ENCODE measurements at places on chromosomes 6 and 20.

DNA sequence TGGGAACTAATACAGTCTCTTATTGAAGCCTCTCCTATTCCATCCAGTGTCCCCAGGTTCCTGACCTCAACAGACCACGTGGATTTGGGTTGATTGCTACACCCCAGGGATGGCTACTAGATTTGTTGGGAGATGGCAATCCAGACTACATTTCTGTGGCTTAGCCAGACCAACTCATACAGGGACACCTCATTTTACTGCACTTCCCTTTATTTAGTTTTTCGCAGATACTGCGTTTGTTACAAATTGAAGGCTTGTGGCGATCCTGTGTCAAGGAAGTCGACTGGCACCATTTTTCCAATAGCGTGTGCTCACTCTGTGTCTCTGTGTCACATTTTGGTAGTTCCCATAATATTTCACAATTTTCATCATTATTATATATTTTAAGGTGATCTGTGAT, 10.3 kb upstream of the MTRF1L start:
- DNase-seq, result no peak

- no peak for DNase-seq
Observed at GRCh38 chr6:1820165-1820564, 210.4 kb downstream of the FOXC1 start.

- DNase-seq, result no peak
Observed at GRCh38 chr20:10319855-10320254, 101.2 kb downstream of the SNAP25 start.

GRCh38 chr6:168274037-168274952, 45.3 kb downstream of the DACT2 start:
- DNase-seq, result no peak

DNA sequence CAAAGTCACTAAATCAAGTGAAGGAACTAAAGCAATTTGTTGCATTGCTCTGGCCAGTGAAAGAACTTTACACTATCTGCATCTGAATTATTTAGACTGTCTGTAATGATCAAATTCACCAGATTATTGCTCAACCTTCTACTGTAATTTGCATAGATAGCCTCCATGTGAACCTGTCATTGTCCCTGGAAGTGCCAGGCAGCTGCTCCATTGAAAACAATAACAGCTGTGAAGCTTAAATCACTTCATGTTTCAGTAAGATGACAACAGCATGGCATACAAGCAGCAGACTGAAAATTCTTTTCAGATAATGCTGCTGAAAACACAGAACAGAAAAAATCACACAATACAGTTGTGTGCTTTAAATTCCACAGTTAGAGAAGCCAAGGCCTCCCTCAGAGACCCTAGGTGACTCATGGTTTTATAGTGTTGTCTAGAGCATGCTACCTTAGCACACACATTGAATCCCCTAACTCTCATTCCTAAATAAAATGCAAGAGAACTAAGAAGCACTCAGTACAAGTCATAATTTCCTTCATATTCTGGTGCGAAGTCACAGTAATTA, 248.9 kb downstream of the TPBG start:
- DNase-seq, result no peak

DNA sequence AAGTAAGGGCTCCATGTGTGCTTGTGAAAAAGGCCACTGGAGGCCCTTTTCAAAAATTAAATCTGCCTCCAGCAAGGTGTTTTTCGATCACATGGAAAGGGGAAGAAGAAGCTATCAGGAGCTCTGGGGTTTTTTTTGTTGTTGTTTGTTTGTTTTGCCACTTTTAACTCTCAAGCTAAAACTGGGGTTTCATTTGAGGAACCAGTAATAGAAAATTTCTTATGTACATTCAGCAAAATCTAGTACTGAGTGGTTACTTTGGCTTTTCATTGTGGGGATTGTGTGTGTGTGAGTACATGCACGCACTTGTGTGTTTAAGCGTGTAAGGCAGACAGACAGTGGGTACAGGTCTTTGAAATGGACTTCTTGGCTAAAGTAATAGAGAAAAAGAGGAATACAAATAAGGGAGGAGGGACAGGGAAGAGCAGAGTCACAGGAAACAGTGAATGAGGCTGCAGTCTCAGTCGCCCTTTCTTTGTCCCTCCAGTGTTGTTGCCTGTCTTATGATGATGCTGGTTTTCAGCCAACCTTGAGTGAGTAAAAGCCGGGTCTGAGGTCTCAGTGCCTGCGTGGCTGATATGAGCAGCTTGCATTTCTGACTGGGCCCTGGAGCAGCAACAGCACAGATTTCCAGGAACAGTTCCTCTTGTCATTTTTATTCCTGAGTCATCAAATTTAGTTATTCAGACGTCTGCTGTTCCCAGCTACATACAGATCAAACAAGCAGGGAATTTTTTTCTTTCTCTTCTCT, 26.2 kb downstream of the SLC16A10 start:
- DNase-seq, result no peak

DNA sequence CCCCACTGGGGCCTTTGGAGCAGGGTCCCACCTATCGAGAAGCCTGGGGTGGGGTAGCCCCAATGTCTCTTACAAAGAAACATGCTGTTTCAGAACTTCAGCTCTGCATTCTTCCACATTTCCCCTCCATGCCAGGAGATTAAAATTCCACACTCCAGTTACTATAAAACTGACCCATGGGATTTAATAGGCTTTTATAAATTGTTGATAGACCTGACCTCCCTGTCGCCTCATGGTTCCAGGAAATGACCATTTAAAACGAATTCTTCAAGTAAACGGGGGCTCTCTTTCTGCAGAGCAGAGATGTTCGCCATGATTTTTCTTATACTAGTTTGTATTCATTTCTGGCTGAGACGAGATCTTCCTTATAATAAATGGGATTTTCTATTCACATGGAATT, 19.3 kb downstream of the RIN2 start:
- no peak for DNase-seq

DNA sequence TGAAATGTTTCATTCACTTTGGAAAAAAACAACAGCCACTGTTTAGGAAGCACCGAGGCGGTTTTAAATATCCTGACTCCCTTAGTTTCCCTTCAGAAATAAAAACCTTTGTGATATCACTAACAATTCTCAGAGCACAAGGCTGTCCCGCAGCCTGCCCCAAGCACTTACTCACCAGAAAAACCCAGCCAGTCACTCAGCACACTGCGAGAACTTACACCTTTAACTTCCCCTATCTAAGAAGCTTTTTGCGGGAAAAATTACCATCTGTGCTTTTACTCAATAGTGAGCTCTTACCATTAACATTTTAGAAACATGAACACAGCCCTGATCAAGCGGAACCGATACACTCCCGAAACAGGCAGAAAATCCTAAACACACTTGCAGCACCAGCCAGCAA, 9.3 kb downstream of the ZBTB46 start:
- DNase-seq, result no peak

DNA sequence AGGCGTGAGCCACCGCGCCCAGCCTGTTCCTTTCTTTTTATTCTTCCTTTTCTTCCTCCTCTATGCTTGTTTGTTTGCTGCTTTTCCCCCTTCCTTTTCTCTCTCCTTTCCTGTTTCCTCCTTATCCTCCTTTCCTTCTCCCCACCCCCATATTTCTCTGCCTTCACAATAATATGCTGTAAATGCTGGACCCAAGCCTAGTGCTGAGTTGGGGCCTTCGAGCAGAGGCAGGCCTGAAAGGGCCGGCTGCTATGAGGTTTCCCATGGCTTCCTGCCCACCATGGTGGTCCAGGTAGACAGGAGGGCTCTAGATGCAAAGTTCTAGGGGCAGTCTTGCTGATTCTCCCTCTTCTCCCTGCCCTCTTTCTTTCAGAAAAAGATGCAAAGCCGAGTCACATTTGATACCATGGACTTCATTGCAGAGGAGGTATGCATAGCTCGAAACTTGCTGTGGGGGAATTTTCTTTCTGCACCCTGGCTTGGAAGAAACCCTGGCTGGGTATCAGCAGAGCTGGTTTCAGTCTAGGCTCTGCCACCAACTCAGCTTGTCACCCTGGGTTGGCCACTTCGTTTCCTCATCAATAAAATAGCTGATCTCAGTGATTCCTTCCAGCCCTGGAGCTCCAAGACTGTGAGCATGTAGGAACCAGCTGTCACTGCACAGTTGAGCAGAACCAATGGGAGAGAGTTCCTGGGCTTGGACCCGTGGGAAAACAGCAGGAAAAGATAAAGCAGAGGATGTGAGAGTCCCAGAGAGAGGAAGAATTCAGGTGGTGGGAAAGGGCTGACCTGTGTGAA, 7.4 kb downstream of the CNBD2 start:
- no peak for DNase-seq

DNA sequence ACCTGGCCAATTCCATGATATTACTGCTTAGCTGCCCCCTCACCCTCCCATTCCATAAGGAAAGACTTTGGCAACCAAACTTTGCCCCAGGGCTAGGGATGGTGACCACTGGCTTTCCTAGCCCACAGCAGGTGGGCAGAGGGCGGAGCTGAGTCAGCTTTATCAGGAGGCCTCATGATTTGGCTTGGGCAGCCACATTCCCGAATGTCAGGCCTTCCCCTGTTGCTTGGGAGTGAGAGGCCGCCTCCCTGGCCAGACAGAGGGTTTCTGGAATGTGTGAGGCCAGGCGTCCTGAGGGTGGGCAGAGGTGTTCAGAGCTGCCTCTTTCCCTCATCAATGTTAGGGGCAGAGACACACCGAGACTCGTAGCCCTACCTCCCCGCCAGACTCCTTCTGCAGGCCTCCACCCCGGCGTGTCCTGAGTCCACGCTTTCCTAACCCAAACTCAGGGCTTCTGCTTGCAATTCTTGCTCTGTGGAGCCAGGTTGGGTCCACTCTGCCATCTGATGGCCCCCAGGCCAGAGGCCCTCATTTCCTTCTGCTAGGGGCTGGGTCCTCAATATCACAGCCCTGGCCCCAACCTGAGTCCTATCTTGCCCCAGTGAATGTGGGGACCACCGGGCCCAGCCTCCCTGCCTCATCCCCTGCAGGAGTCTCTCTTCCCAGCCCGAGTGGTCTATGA, 19.3 kb downstream of the UQCC2 start:
- DNase-seq, result no peak

GRCh38 chr6:34909320-34909883, 20.3 kb downstream of the ANKS1A start:
- no peak for DNase-seq

DNA sequence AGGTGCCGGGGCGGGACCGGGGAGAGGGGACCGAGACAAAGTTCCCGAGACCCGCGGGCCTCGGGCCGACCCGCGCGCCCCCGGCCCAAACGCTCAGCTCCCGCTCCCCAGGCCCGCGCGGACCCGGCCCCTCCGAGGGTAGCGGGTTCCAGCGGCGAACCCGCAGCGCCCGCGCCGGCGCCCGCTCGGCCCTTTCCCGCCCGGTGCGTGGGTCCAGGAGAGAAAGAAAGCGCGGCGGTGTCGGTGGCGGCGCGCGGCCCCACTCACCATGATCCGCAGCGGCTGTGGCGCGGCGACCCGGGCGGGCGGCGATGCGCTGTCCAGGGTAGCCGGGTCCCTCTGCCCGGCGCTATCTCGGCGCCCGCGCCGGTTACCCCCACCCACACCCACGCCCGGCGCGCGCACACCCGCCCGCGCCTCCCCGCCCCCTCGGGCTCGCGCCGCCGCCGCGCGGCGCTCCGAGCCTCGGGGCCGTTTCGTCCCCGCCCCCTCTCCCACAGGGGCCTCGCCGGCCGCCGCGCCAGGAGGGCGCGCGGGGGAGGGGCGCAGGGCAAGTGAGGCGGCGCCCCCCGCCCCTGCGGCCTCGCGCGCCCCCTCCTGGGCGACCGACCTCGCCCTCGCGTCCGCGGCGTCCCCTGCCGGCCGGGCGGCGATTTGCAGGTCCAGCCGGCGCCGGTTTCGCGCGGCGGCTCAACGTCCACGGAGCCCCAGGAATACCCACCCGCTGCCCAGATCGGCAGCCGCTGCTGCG, at the start of gene ELOVL2:
ELOVL2 (minus strand) TSS at position 345 of the 751 bp plus-strand sequence; CDS start at position 270, 75 bp downstream.
- DNase-seq, result no peak

DNA sequence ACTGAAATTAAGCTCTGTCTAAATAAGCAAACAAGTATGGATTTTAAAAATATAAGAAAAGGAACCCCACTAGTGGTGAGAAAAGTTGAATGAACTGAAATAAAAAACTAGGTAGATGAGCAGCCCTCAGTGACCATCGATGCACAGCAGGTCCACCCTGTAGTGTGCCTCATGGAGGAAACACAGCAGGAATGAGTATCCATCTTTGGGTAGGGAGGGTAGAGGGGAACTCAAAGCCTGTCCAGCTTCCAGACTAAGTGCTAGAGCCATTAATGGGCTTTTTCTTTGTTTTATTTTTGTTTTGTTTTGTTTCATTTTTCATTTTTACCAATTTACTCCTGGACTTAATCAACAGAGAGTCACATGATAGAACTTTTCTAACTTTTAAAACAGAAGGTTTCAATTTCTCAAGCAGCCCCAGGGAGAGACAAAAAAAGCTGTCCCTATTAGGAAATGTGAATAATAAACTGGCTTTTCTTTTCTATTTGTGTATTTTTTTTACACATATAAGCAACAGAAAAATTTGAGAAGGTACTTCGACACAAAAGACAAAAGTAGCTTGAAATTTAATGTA, 700.6 kb downstream of the HACE1 start:
- no peak for DNase-seq

- no peak for DNase-seq
Observed at GRCh38 chr20:61760321-61760720, 305.4 kb downstream of the TAF4 start.

DNA sequence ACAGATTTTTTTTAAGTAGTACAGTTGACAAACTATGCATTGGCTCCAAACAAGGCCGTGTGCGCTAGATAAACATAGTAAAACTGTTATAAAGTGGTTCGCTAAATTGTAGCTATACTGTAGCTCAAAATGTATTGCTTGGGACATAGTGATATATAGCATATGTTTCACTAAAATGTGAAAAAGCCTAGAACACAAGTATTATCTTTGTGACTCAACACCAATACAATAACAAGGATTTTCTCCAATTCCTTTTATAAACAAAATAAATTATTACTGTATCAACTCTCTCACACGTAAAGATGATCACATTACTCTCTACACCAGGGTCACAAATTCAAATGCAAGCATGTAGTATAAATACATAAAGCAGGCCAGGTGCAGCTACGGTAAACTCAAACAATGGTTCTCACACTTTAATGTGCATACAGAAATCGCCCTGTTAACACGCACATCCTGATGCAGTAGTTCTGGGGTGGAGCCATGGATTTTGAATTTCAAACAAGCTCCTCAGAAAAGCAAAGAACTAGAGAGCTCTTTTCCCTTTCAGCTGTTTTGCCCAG, 214.6 kb downstream of the GMDS start:
- DNase-seq, result no peak

DNA sequence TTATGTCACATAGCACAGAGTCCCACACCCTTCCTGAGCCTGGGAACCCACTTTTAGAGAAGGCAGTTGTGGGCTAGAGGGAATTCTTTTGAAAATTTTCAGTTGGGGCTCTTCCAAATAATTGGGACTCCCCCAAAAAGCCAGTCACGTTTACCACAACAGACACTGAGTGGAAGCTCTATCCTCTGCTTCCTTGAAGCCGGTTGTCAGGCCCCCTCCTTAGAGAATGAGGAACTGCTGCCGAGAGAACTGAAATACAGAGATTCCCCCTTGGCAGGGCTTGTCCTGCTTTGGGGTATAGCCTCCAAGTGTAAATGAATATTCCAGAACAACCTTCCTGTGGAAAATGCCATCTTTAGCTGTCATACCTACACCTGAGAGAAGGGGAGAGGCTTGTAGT, 2.7 kb upstream of the JAG1 start:
- DNase-seq, result no peak

All from activated T-helper 1 cell treated with anti-CD3 and anti-CD28 coated beads, Interleukin-2, amount 50 U/mL, for 16 hours (primary cell).